ENCODE measurements at places on chromosomes 3 and 15.
A peak's percentile ranks its signal among the peaks of the same experiment; 100 is the strongest.

GRCh38 chr15:31473385-31474058 lies 146.9 kb downstream of the KLF13 start:
- no peak for DNase-seq

DNA sequence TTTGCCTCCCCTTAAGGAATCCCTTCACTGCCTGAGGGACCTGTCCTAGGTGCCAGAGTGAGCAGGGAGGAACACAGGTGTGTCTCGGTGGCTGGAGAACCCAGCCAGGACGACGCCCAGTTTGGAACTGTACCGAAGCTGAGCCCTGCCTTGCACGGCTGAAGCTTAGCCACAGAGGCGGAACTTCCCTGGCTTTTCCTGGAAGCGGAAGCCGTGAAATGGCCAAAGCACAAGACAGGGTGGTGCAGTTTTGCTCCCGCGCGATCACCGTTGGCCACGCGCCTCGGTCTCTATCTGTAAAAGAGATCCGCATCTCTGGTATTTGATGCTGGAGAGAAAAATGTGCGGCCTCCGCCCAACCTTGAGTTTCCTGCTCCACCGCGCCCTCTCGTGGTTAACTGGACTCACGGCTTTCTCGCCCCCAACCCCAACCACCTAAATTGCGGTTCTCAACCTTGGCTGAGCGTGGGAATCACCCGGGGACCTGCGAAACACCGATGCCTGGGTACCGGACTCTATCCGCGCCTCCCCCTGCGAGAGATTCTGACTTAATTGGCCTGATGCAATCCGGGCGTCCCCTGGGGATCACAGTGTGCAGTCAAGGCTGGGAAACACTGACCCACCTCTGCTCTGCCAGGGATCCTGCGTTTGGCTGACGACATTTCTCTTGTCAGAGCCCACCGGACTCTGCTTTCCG lies 70.7 kb upstream of the ABHD2 start:
- DNase-seq: peak; percentile 77

- DNase-seq: no peak
Observed at GRCh38 chr3:114022145-114022802, 34.1 kb downstream of the CCDC191 start.

DNA sequence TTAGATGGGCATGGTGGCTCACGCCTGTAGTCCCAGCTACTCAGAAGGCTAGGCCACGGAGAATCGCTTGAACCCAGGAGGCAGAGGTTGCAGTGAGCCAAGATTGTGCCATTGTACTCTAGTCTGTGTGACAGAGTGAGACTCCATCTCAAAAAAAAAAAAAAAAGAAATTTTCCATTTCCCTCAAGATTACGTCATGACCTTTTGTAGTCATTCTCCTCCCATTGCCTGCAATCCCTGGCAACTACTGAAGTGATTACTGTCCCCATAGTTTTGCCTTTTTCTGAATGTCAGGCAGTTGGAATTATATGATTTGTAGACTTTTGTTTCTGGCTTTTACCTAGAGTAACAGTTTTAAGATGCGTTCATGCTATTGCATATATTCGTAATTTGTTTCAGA lies 28.0 kb downstream of the WDR76 start:
- no peak for DNase-seq

DNA sequence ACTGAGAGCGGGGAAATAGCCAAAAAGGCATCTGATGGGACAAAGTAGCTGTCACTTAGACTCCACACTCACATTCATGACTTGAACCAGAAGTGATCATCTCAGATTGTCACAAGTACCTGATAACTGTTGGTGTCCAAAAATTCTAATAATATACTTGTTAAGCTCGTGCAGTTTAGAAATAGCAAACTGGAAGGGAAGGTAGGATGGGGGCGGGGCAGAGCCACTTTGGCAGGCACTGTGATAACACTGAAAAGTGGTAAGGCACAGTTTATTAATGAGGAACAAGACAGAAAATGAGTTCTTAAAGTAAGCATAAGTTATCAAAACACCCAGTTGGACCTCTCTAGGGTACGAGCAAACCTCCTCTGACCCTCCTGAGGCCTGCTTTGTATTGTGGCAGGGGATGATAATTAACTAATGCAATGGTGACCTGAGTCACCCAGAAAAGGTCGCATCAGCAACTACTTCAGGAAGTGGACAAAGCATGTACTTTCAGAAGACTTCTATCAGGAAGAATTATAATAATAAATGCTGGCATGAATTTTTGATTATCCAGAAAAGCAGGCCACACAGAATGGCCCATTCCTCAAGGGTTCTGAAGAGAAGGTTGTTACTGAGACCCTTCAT lies 54.4 kb downstream of the ADCY5 start:
- no peak for DNase-seq

GRCh38 chr15:72319360-72319984 lies 485 bp downstream of the CELF6 start:
- DNase-seq: peak; percentile 30

DNA sequence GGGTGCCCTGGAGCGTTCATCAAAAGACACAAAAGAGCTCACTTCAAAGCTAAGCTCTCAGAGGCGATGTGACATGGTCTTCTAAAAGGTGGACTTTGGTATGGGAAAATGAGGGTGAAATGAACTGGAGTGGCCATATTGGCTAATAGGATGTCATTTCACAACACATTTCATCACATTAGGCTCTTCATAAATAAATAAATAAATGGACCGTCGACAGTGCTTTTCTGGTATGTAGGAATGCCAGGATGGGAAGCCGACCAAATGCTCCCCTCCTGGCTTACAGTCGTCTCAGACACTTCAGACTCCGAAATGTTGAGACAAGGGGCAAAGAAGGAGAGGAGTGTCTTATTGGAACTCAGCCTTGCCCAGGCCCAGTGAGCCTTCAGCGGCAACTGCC lies 383.0 kb downstream of the NTRK3 start:
- DNase-seq: no peak

DNA sequence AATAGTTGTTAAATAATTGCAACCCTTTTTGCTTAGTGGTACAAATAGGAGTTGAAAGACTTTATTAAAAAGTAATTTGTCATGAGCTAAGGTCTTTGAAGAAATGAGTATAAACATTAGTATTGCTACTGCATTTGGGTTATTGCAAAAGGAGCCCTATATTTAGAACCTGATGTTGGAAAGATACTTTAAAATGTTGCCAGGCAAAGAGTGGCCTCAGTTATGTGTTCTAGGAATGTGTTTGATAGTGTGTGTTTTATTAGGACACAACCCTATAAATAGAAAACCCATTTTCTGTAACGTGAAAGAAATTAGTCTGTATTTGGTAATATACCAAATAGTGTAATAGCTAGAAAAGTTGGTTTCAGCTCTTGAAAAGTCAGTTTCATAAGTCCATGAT lies 10.7 kb downstream of the VPS8 start:
- no peak for DNase-seq

DNA sequence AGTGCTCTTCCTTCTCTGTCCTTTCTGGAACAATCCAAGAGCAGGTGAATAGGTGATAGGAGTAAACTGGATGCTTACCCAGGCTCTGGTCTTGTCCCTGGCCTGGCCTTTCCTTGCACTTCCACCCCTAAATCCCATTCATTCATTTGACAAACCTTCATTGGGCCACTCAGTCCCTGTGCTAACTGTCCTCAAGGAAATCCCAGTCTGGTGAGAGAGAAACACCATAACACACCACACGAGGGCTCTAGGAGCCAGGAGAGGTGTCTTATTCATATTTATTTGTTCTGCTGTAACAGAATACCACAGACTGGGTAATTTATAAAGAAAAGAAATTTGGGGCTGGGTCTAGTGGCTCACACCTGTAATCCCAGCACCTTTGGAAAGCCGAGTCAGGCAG lies 22.8 kb downstream of the EFCC1 start:
- no peak for DNase-seq

DNA sequence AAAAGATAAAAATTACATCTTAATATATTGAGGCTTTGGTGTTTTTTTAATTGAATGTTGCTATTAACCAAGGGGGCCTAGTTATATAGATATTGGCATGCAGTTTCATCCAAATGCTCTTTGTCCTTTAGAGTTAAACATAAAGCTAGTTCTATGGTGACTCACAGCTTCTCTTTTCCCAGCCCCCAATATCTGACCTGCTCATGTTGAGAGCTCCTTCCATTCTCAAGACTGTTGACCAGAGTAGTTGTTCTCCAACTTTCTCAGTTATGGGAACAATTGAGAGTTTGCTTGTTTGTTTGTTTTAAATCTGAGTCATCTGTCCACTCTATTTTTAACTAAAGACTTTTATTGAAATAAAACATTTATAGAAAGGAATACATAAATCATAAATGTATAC lies 15.8 kb upstream of the RARB start:
- DNase-seq: no peak

GRCh38 chr3:157064402-157064801 lies 95.5 kb downstream of the CCNL1 start:
- DNase-seq: no peak

DNA sequence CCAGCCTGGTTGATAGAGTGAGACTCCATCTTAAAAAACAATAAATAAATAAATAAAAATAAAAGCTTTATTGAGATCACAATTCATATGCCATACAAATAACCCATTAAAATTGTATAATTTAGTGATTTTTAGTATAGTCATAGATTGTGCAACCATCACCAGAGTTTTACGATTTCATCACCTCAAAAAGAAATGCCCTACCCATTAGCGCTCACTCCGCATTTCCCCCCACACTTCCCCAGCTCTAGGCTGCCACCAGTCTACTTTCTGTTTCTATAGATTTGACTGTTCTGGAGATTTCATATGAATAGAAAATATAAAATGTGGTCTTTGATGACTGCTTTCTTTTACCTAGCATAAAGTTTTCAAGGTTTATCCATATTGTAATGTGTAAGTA lies 57.0 kb downstream of the ARHGEF26 start:
- DNase-seq: no peak

DNA sequence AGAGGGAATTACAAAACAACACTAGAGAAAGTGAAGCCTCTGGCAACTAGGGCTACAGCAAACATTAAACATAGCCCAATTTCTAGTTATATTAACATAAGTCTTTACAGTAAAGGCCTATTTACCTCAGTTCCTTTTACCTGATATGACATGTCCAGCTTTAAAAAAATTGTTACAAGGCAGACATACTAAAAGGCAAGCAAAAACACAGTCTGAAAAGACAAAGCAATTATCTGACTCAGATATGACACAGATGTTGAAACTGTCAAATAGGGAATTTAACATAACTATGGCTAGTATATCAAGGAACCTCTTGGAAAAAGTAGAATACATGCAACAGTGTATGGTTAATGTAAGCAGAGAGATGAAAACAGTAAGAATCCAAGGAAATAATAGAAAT lies 238.6 kb downstream of the RAP2B start:
- DNase-seq: no peak

DNA sequence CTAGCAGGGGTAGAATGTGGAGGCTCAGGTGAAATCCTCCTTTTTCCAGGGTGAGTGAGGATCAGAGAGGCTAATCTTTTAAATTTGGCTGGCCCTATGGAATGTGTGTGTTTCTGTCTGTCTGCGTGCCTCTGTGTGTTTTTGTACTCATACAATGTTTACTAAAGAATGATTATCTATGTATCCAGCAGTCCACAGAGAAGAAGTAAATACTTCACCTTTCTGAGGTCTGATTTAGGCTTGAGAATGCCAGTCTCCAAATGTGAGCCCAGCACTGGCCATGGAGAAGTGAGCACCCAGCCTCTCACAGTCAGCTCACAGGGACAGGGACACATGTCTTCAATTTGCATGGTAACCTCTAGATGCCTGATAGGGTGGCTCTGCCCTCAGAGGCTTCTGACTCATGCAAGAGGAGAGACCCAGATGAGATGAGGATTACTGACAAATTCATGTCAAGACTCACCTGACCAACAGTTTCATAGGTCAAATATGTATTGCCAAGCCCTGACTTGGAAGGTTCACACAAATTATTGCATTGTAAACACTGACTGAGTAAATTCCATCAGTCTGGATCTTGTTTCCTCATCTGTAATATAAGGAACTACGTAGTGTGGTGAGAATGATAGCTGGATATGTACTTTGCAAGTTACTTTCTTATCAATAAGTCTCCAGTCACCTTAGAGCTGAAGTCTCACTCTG lies 31.0 kb downstream of the ENTPD3 start:
- DNase-seq: no peak

DNA sequence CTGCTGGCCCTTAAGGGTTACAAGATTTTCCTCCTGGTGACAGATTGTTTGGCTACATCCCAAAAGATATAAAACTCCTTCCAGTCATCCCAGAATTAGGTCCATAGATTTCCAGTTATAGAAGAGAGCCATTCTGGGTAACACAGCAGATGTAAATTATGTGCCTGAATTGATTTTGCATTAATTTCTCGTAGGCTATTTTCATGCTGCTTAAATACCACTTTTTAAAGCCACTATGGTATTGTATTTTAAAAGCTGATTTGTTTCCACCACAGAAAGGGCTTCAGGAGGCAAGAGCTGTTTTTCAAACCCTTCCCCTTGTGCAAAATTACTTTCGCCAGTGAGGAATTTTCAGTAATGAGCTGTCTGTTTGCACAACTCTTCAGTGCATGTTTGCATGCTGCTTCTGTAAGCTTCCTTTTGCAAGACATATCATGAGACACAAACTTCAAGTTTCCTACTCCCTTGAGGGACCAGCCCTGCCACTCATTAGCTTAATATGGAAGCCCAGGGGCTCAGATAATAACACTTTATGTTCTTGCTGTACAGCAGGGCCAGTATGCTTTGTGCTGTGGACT lies 105.4 kb upstream of the TNIK start:
- DNase-seq: no peak

DNA sequence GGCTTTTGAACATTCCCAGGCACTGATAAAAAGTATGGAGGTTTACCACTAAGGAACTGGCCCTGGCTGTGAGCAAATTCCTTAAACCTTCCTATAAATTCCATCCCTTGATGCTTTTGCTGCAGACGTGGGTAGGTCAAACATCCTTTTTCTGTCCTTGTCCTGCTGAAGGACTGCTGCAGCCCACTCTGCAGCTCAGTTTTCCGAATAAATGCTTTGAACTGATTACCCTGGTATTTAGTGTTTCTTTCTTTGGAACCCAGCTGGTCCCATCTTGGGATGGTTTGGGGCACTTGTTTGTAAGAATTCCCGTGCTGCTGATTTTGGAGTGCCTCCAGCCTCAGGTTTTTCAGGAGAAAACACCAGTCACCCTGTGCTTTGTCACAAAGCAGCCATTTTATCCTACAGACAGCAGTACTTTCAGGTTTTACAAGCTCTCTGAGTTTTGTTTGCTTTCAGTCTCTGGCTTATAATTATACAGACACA lies 815.9 kb downstream of the VGLL3 start:
- DNase-seq: no peak

DNA sequence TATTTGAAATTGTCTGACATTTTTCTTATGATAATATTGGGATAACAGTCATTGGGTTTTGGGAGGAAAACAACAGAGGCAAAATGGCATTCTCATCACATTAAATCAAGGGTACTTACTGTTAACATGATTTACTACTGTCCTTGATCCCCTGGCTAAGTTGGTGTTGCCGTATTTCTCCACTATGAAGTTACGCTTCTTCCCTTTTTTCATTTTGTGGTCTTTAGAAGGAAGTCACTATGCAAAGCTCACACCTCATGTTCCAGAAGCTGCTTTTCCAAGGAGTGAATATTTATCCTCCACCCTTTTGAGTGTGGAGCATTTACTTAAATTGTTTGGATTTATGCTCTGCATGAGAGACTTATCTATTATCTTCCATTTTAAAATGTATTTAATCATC lies 63.7 kb downstream of the ALCAM start:
- no peak for DNase-seq
